ENCODE measurements at places on chromosomes 5 and 9.

DNA sequence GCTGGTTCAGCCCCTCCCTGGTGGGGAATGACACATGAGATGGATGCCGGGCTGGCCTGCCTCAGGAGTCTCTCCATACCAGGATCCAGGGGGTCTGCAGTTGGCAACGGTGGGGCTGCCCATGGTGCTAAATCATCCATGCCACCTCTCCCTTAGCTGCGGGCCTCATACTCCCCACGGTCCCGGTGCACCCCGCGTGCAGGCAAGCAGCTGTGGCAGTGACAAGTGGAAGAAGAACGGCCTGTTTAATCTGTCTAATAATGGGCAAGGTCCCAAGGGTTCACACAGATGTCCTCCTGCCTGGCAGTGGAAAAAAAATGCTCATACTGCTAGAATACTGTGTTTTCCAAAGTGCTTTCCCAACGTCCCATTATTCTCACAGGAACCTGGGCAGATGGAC lies 196.9 kb upstream of the PANK3 start:
- DNase-seq: no peak

DNA sequence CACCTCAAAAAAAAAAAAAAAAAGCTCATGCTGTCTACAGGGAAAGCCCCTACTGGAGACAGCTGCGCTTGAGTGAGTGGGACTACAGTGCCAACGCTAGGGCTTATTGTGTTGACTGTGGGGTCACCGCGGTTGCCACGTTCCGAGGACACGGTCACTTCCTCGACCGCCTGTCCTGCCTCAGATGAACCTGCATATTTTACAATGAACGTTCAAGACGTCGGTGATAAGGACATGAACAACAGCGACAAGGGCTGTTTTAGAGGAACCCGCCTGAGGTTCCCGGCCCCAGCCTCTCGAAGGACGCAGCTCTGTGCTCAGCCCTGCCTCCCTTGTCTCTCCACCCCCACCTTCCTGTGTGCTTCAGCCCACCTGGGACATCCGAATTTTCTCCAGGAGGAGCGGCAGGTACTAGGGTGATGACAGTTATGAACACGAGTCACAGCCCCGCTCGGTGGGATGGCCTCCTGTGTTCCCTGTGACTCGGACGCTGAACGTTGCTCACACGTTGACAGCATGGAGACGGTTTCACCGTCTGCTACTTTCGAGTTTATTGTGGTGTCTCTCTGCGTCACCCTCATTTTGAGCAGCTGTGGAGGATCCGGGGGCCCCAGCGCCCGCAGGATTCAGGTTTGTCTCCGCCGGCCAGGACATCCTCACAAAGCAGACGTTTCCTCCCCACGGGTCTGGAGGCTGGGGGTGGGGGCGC lies 11.3 kb upstream of the DIPK1B start:
- peak; percentile 61 for DNase-seq

GRCh38 chr9:98804083-98804482 lies 3.4 kb upstream of the GALNT12 start:
- DNase-seq: no peak

DNA sequence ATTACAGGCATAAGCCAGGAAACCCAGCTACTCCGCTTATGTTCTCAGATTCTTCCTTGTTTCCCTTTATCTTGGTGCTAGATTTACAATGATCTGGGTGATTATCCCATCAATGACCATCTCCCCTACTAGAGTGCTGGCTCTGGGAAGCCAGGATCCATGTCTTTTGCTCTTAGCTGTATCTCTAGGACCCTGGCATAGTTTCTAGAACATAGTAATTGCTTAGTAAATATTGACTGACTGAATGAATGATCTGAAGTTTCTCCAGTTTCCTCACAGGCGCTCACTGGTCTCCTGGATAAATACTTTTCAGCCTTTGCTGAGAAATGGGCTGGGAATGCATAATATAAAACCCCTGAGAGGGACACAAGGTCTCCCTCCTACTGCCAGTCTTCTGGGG lies 60.0 kb upstream of the KLF9 start:
- DNase-seq: no peak

DNA sequence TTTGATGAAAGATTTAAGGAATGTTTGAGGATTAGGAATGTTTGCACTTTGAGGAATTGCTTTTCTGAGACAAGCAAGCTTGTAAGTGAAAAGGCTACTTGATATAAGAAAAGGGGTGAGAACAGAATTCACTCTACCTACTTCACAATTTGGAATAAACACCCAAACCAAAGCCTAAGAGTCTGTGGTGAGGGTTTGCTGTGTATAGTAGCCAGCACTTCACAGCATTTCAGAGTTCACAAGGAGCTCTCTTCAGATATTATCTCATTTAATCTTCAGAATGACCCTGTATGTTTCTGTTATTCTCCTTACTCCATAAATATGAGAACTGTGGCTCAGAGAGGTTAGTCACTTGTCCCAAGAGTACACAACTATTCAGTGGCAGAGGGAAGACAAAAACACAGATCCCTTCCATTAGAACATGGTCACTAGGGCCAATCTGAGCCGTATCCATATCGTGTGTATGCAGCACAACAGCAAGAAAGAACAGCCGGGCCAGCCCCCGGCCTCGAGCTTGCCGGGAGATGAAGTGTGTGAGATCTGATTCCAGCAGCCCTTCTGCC lies 92.4 kb downstream of the FRMD3 start:
- DNase-seq: no peak

GRCh38 chr5:162641142-162641813 lies 573.7 kb downstream of the GABRG2 start:
- DNase-seq: no peak

DNA sequence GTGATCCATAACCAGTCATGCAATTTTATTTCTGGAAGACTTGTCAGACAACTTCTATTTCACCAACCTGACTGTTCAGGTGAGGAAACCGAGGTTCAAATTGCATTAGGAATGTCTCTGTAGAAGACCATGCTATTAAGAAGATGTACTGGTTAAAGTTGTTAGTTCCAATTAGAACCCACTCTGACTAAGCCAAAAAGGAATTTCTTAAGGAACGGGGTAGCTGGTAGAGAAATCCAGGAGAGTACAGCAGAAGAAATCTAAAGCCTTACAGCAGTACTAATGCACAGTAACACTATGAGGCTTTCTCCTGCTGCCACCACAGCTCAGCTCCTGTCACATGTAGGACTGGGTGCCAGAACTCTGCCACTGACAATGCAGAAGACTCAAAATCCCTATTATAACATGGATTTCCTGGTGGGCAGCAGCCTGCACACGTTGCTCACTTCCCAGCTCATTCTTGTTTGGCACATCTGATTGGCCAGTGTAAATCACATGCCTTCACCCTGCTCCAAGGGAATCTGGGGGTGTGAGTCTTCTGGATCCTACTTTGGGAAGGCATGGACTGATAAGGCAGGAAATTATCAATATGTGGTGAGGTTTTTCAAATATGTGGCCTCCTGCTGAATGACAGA lies 37.1 kb downstream of the CAST start:
- DNase-seq: no peak

GRCh38 chr9:128068386-128069205 lies 564 bp downstream of the SLC25A25 start:
- no peak for DNase-seq

GRCh38 chr5:138536665-138537315 lies 6.2 kb downstream of the ETF1 start:
- DNase-seq: no peak

- no peak for DNase-seq
Observed at GRCh38 chr5:98690002-98690401, 83.5 kb upstream of the RGMB start.

GRCh38 chr9:7001571-7001970 lies 243.8 kb downstream of the KDM4C start:
- DNase-seq: no peak

GRCh38 chr5:60651872-60652620 lies 47.9 kb downstream of the DEPDC1B start:
- DNase-seq: no peak

DNA sequence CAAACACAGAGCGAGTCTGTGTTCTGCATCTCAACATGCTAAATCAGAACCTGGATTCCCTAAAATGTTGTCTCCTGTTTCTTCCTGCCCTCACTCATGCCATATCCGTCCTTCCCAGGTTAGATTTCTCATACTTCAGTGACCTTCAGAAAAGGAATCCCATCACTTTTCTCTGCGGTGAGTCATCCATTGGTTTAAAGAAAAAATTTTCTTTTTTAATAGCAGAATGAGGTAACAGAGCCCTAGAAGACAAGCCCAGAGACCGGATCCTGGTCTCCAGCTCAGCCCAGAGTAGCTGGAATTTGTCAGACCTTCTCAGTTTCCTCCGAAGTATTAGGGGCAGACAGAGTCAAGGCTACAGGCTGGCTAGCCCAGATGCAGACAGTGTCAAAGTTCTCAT lies 143.2 kb upstream of the DMRT1 start:
- no peak for DNase-seq

GRCh38 chr5:158203261-158203660 lies 344.3 kb upstream of the CLINT1 start:
- DNase-seq: no peak

- peak; percentile 18 for DNase-seq
Observed at GRCh38 chr5:141814064-141814964, 63.9 kb downstream of the PCDH1 start.

- no peak for DNase-seq
Observed at GRCh38 chr9:124022201-124023121, 10.9 kb downstream of the LHX2 start.

GRCh38 chr9:82987370-82988189 lies 75.4 kb downstream of the RASEF start:
- DNase-seq: no peak

GRCh38 chr9:89116064-89116804 lies 62.4 kb downstream of the SHC3 start:
- DNase-seq: no peak

DNA sequence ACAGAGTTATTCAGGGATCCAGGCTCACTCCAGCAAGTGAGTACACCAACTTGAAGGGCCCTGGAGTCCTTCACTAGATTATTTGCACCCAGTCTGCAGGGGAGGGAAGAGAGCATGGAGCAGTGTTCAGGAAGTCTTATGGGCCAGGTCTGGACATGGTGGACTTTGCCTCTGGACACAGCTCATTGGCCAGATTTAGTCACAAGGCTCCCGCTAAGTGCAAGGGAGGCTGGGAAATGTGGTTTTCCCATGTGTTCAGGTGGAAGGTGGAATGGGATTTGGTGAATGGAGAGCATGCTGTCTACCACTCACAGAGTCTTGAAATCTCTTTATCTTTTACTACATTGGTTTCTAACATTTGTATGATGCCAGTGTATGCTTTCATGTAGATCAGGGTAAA lies 200.5 kb downstream of the GNA14 start:
- DNase-seq: no peak

DNA sequence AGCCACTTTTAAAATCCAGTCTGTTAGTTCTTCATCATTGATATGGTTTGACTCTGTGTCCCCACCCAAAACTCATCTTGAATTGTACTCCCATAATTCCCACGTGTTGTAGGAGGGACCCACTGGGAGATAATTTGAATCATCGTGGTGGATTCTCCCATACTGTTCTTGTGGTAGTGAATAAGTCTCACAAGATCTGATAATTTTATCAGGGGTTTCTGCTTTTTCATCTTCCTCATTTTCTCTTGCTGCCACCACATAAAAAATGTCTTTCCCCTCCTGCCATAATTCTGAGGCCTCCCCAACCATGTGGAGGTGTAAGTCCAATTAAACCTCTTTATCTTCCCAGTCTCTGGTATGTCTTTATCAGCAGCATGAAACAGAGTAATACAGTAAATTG lies 26.9 kb upstream of the SH3TC2 start:
- DNase-seq: no peak

GRCh38 chr9:38208206-38208901 lies 139.3 kb upstream of the SHB start:
- no peak for DNase-seq

GRCh38 chr5:21071986-21072385 lies 1084.0 kb upstream of the CDH18 start:
- no peak for DNase-seq

DNA sequence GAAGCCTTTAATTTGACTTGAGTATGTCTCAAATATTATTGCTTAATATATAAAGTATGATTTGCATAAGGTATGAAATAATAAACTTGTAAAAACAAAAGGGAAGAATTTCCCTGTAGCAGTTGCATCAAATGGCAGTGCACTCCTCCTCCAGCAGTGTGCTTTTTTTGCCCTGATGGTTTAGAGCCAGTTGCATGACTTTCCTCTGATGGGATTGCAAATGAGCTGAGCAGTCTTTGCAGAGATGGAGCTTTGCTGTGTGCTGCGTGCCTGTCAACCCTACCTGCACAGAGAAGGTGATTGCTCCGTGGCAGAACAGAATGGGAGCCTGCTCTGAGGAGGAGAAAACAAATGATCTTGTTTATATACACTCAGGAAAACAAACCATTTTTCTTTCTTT lies 22.7 kb upstream of the CATSPER3 start:
- DNase-seq: no peak

- no peak for DNase-seq
Observed at GRCh38 chr5:179152144-179152895, 92.1 kb downstream of the ZNF354C start.

GRCh38 chr9:17751486-17751885 lies 172.6 kb downstream of the SH3GL2 start:
- DNase-seq: no peak

- no peak for DNase-seq
Observed at GRCh38 chr5:38551030-38552017, 5.1 kb downstream of the LIFR start.

DNA sequence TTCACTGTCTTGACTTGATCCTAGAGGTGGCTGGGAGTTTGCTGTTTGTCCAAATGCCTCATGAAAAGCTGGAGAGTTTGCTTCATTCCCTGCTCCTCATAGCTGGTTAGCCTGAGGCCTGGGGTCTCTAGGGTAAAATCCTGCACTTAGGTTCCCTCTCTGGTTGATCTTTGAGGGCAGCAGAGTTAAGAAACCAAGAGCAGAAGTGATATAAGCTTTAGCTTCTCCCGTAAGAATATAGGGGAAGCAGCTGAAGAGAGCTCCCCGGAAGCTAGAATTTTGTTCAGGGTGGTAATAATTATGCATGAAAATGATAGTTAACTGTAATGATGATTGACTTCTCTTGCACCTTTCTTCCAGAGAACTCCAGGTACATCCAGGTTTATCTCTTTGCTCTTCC lies 1.4 kb downstream of the FAM53C start:
- DNase-seq: no peak

GRCh38 chr5:153960269-153961215 lies 78.2 kb downstream of the FAM114A2 start:
- no peak for DNase-seq

- no peak for DNase-seq
Observed at GRCh38 chr5:173706700-173707099, 90.2 kb upstream of the BOD1 start.

Data from activated T-helper 2 cell treated with anti-CD3 and anti-CD28 coated beads, Interferon-gamma antibody, Interleukin-2, Interleukin-4, amounts not matched to agents 10 μg/mL and 5 μg/mL and 100 μg/mL, durations not matched to agents 14 hours and 24 hours and 36 hours (primary cell).